ENCODE measurements at places on chromosomes 12 and 14. TPM values are rescaled to one million over a fixed set of nuclear protein-coding genes. Genes with fewer than 3 reads are reported as not detected.

Gene TMPRSS12
- total RNA-seq, result not detected

GRCh38 chr14:65237023-65237814, 134.9 kb upstream of the MAX start:
- DNase-seq, result no peak

DNA sequence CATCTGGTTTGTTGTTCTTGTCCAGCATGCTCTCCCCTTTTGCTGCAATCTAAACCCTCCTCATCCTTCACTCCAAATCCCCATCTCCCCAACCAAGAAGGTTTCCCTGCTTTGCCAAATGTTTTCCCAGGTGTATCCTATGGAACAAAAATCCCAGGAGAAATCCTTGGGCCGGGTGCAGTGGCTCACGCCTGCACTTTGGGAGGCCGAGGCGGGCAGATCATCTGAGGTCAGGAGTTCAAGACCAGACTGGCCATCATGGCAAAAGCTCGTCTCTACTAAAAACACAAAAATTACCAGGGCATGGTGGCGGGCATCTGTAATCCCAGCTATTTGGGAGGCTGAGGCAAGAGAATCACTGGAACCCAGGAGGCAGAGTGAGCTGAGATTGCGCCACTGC, 5.0 kb downstream of the KSR2 start:
- DNase-seq, result no peak

DNA sequence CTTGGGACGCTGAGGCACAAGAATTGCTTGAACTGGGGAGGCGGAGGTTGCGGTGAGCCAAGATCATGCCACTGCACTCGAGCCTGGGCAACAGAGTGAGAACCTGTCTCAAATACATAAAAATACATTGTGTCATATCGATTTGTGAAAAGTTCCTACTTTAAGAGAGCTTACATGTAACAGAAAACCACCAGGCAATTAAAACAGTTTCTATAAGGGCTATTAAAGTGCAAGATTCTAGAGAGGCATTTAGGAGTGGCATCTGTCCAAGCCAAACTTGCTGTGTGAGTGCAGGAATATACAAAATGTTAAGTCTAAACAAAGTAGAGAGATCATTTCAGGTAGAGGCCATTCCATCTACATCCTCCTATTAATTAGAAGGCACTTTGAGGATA, 1.7 kb upstream of the NEK9 start:
- no peak for DNase-seq

All from mesenteric fat pad (tissue), 1 donor.